ENCODE measurements at places on chromosomes 3 and 15. TPM values are rescaled to one million over a fixed set of nuclear protein-coding genes. Genes with fewer than 3 reads are reported as not detected.

The ASB14 gene
- not detected for total RNA-seq

- DNase-seq = no peak
These were observed 106.5 kb downstream of the UBE3A start for GRCh38 chr15:25332306-25332705.

The CYP1A1 gene
- total RNA-seq = not detected

DNA sequence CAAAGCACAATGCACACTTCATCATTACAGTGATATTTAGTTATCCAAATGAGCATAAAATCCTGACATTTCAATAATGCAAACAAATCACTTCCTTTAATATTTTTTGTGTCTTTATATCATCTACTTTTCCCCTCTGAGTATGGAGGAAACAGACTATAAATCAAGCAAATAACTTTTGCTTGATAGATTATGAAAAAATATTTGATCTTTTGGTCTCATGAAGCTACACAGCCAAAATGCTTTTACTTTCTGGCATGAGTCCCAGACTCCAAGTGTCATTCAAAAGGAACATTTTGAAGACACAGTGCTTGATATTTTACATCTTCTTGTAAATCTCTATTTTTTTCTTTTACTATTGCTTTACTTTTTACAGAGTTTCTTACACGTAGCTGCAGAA is 215.3 kb upstream of the ROBO1 start:
- no peak for DNase-seq

The CPNE9 gene
- total RNA-seq = 0.06 TPM

- peak; percentile 54 for DNase-seq
These were observed 140.3 kb downstream of the RPLP1 start for GRCh38 chr15:69592954-69593353.

GRCh38 chr3:113802795-113803455 is 35.7 kb upstream of the GRAMD1C start:
- no peak for DNase-seq

DNA sequence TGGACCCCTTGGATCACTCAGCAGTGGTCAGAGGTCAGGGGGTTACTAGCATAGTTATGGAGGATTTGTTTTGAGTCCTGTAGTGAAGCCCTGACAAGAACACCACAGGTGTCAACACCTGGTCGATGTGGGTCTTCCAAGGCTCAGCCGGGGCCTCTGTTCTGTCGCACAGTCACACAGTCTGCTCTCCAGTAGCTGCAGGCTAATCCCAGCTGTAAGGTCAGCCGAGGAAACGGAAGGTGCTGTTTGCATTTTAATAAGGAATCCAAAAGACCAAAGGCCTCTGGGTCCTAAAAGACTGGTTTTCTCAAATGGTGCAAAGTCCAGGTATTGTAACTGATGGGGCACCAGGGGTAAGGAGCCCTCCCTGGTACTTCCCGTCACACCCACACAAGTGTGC is 71.7 kb downstream of the RPLP1 start:
- DNase-seq = peak; percentile 47

DNA sequence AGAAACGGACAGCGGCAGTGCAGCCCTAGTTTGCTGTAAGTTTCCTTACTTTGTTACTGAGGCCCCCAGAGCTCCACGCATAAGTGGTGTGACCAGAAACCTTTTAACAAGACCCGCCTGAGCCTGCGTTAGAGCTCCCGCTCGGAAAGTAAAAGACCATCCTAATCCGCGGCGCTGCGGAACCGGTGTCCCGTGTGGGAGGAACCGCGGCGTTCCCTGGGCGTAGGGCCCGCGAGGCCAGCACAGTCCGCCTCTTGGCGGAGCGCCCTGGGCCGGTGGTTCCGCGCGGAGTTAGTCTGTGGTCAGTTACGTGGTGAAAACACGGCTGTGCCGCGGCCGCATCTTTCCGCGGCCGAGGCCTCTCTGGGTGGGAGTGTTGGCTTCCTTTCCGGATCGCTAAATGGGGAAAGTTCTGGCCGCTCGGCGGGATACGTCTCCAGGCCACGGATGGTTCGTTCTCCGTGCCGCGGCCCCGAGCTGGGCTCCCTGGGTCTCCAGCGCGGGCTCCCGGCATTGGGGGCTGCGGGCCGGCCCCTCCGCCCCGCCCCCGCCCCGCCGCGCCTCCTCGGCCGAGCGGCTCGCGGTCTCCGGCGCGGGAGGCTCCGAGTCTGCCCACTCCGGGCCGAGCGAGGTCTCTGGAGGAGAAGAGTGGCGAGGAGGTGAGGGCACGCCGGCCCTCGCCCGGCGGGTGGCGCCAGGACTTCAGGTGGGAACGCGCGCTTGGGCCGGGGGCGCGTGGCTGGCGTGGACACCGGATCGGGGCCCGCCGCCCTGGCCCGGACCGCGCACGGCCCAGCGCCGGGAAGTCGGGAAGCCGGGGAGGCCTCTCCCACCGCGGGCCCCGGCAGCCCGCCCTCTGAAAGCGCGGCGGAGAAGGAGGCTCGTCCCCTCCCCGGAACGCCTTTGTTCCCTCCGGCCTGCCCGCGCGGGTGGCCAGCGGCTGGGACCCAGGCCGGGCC is 754 bp downstream of the B3GNT5 start:
- DNase-seq = peak; percentile 47

DNA sequence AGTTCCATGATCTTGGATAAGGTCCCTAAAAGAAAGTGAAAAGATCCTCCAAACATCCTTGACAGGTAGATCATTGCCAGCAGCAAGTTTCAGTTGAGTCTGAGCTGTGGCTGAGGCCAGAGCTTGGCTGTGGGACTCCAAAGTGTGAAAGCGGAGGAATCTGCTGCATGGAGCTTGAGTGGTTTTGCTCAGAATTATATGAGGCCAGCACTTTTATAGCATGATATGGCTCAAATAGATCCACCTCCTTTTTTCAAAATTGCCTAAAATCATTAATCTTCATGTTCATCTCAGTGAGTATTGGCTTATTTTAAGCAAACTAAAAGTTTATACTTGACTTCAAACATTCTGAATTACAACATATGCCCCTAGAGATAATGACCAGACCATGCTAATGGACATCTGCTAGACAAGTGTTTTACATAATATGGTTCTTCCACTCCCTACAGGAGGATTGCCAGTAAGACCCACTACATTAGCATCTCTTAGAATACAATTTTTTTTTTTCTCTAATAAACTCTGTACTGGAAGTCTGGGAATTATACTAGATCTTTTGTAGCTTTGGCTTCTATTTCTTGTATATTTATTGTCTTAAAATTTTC is 368.1 kb downstream of the ZPLD1 start:
- DNase-seq = no peak

The CSPG4 gene
- 11.1 TPM for total RNA-seq

DNA sequence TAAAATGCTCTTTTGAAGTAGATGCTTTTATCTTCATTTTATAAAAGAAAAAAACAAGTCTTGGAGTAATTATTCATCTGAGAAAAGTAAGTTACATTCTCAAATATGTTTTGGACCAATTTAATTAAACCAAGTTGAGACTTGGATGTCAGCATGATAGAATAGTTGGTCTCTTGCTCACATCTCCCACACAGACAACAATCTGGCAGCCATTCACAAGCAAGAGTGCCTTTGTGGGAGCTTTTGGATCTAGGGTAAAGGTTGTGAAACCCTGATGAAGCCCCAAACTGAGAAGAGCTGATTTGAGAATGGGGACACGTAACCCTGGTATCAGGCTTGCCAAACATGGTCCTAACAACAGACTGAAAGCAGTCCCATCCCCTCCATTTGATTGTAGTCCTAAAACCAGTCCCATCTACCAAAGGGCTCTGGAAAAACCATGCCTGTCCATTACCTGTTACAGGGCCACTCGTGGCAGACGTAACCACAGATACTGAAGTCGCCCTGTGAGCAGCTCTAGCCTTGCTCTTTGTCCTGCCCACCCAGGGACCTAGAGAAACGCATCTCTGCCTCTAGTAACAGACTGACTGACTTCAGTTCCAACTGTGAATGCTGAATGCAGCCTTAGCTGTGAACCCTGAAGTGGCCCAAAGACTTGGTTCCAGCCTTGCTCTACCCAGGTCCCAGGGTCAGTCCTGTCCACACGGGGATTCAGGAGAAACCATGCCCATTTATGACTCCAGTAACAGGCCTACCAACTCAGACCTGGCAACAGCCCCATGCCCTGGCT is 145.5 kb upstream of the SYNPR start:
- no peak for DNase-seq

- peak; percentile 80 for DNase-seq
These were observed 75.4 kb downstream of the XXYLT1 start for GRCh38 chr3:195195321-195196209.

DNA sequence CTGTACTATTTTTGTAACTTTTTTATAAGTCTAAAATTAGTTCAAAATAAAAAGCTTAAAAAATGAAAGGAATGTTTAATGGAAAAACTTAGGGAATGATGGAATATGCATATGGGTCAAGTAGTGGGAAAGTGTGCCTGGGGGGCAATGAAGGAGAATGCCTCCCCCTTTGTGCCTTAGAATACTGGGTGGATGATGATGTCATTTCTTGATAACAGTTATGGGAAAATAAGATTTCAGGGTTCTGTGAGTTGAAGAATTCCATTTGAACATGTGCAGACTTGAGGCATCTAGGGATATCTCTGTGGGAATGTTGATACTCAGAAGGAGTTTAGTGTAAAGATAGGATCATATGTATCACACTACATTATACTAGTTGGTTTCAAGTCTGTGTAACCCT is 13.8 kb downstream of the WDR93 start:
- DNase-seq = no peak

The SERPINI2 gene
- total RNA-seq = not detected

The CACNA2D3 gene
- 0.15 TPM for total RNA-seq

DNA sequence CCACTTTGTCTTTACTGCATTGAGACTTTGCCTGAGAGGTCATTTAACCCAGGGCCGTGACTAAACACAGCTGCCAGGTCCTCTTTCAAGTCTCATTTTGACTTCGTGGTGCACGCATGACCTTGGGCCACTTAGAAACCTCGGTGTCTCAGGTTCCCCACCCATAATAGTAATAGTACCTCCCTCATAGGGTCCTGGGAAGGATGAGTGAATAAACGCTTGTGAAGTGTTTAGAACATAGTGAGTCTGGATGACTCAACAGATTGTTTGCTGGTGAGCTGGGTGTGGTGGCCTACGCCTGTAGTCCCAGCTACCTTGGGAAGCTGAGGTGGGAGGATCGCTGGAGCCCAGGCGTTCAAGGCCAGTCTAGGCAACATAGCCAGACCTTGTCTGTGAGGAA is 56.3 kb downstream of the BDH1 start:
- DNase-seq = no peak

DNA sequence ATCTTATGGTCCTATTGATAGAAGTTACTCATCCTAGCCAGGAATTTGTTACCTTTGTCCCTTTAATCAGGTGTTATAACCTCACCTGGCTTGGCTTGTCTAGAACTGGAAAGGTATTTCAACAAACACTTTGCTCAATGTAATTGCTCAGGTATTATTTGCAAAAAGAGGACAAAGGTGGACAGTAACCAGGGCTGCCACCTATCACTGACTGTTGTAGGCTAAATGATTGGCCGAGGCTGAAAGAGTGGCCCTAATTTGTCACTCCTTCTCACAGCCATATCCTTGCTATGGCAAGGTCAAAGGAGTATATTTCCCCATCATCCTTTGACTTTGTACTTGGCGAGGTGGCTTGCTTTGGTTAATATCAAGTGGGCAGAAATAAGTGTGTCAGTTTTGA is 2.7 kb upstream of the SELENOS start:
- no peak for DNase-seq

DNA sequence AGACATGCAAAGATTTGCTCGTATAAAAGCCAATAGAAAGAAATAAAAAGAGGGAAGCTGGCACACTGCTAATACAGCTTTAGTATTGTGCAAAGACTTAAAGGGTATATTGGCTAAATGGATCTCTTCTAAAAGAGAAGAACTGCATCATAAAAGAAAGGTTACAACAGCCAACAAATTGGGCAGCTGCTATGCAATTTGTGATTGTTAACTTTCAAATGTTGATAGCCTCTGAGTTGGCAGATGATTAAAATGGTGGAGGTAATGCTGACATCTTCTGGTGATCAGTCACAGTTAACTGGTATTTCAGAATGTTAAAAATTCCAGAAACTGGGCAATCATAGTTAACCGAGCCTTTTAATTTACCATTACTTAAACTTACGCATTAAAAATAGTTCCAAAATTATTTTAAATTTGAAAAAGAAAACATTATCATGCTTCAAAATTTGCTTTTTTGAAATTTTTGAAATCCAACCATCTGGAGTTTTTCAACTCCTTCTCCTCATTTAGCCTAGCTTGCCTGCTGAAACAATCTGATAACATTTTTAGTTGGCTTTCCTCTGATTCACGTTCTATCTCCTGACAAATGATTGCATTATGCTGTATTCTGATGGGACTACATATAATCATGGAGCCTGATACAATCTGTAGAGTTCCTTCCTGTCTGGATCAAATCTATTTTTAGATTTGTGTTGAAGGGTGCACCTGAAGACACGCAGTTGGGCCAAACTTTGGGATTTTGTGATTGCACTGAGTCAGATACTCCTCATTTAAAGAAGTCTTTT is 144.0 kb upstream of the PDZRN3 start:
- DNase-seq = no peak

DNA sequence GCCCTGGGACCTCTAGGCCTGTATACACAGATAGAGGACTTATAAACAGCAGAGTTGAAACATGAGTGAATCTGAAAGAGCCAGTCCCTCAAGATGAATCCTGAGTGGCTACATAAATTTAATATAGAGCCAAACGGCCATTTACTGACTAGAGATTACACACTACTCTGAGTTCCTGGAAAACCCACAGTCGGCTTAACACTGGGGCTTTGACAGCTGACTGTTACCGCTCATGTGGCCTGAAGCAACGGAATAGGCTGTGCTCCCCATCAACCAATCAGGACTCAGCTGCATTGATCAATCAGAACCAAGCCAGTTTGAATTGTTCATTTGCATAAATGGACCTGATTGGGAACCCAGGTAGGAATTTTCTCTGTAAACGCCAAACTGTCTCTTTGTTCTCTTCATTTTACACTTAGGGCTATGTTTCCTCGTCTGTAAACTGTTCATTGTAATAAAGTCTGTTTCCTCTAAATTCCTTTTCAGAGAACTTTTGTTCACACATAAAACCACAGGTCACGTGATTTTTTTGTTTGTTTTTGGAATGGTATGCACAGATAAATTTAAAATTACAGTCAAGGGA is 40.5 kb downstream of the CCNL1 start:
- no peak for DNase-seq

GRCh38 chr3:42605546-42606173 is 5.2 kb downstream of the NKTR start:
- DNase-seq = peak; percentile 7

- DNase-seq = no peak
These were observed 486.8 kb upstream of the CNTN4 start for GRCh38 chr3:1611824-1612223.

- no peak for DNase-seq
These were observed 7.1 kb downstream of the FAM81A start for GRCh38 chr15:59444980-59445545.

- DNase-seq = no peak
These were observed 171.8 kb downstream of the ALCAM start for GRCh38 chr3:105538483-105538882.

The CHRNB4 gene
- not detected for total RNA-seq

- DNase-seq = no peak
These were observed 46.5 kb upstream of the SACM1L start for GRCh38 chr3:45642731-45643152.

The AHSG gene
- total RNA-seq = not detected

The ITPKA gene
- 8.4 TPM for total RNA-seq

GRCh38 chr3:157151151-157151550 is 8.8 kb downstream of the CCNL1 start:
- no peak for DNase-seq

- no peak for DNase-seq
These were observed 53.7 kb downstream of the CHSY1 start for GRCh38 chr15:101198031-101198575.

GRCh38 chr3:125374501-125374995 is 577 bp downstream of the ZNF148 start:
- peak; percentile 68 for DNase-seq

The ZDHHC3 gene
- total RNA-seq = 55.6 TPM

All from SJCRH30 (cell line).